AG08396 (cell line): ENCODE measurements at places on chromosomes 5 and 9.

GRCh38 chr5:76081811-76082771 lies 1.1 kb upstream of the SV2C start:
- DNase-seq = peak; percentile 11

- no peak for DNase-seq
Measured at GRCh38 chr9:545480-545879, 296.0 kb upstream of the DMRT1 start.

GRCh38 chr9:30774326-30774725 lies 1610.1 kb upstream of the ACO1 start:
- no peak for DNase-seq

GRCh38 chr9:19488721-19489120 lies 79.9 kb downstream of the ACER2 start:
- DNase-seq = no peak

- DNase-seq = peak; percentile 74
Measured at GRCh38 chr9:136023410-136024225, 62.4 kb upstream of the UBAC1 start.

GRCh38 chr5:160629003-160629402 lies 207.3 kb downstream of the PTTG1 start:
- DNase-seq = no peak

DNA sequence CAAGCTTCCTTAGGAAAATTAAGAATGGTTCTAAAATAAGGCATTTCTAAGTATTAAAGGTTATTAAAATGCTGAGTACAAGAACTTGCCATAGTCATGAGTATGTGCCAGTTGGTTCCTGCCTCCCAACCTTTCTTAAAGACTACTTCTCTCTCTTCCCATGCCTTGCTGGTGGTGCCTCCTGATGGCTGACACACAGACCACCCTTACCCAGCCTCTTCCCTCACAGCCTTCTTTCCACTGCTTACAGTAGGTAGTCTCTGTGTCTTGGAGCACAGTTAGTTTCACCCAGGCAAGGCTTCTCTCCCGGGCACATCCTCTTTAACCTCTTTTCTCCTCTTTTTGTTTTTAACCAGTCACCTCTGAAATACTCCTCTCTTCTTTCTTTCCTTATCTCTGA lies 20.6 kb upstream of the GPR150 start:
- no peak for DNase-seq

DNA sequence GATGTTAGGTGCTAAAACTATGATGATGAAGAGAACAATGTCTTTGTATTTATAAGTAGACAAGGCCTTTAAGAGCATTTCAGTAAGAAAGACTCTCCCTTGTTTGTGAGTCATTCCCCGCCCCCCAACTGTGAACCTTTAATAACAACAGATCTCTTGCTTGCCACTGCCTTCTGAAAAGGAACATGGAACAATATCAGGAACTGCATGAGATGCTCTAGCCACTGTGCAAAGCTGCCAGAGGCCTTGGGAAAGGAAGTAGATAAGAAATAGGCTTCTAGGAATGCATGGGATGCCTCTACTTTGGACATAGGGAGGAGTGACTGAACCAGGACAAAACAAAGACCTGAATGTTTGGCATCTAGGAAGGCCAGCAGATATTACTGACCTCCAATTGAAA lies 296.1 kb upstream of the MPDZ start:
- no peak for DNase-seq

DNA sequence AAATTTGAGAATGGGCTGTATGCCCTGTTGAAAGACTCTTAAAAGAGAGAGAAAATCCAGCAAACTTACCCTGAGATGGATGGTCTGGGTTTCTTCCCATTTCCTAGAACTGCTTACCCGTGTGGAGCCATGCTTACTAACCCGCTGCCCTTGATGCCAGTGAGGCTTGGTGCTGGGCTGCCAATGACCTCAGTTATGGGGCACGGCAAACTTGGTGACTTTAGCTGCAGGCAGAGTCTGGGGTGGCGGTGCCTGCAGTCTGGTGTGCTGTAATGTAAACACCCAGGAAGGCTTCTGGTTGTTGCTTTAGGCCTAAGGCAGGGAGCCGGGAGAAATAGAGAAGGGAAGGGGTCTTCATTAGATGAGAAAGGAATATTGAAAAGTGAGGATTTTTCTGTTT lies 7.3 kb upstream of the TENT4A start:
- no peak for DNase-seq

GRCh38 chr9:26856413-26857032 lies 36.1 kb downstream of the CAAP1 start:
- DNase-seq = peak; percentile 12

DNA sequence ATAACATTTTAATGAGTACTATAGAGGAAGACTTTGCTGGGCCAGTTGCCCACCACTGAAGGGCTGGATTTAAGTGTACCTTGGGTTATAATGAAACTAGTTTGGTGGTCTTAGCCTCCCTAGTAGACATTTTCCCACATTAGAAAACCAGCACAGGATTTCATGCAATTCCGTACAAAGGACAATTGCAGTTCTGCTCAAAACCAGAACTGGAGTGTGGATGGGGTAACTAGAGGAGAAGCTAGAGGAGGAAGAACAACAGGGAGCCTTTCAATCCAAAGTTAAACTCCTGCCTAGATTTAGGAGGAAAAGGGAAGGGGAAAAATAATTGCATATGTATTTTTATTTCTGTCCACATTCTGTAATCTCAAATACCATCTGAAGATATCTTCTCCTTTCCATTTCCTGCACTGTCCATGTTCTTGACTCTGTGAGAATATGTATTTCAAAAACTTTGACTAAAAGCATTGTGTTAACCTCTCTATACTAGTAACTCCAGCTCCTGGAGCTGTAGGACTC lies 97.5 kb upstream of the SSBP2 start:
- DNase-seq = no peak

GRCh38 chr5:151923866-151924476 lies 680 bp downstream of the GLRA1 start:
- DNase-seq = no peak

- no peak for DNase-seq
Measured at GRCh38 chr5:35644543-35644942, 26.9 kb downstream of the SPEF2 start.

DNA sequence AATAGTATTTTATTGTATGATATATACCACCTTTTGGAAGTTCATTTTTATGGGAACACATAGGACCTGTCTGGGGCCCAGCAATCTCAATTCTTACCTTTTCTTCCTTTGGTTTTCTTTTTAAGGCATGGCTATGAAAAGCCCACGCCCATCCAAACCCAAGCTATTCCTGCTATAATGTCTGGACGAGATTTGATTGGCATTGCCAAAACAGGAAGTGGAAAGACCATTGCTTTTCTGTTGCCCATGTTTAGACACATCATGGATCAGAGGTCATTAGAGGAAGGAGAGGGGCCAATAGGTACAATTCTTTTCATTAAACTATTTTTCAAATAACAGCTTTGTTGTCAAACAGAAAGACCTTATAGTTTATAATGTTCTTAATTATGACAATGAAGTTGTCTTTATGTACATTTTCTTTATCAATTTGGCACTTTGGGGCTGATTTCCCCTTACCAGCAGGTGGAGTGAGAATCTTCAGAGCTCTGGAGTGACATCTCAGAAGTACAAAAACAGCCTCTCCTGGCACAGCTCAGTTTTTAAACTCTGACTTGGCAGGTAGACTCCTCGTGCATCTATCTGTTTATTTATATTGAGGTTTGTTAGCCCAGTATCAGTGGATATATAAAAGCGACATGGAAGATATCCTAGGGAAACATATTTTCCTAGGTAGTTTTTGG lies 25.8 kb downstream of the DDX46 start:
- DNase-seq = no peak

DNA sequence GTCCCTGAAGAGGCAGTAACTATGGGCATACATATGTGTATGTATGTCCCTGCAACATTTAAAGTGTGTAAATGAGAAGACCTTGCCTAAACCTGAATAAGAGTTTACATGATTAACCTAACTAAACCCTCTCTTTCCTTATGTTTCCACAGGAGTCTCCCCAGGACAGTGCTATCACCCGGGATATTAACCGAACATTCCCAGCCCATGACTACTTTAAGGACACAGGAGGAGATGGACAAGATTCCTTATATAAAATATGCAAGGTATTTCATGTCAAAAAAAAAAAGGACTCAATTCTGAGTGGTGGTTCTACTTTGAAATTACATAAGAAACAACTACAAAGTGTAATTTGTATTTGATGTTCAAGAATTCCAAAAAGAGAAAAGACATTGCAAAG lies 31.7 kb downstream of the GPR21 start:
- DNase-seq = no peak

DNA sequence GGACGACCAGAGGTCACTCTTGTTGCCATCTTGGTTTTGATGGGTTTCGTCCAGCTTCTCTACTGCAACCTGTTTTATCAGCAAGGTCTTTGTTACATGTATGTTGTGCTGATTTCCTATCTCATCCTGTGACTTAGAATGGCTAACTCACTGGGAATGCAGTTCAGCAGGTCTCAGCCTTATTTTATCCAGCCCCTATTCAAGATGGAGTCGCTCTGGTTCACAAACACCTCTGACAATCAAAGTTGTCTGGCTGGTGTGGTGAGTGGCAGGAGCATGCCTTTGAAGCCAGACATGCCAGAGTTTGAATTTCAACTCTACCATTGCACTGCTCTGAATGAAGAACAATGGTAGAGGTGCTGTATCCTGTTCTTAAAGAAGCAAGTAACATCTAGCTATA lies 253.8 kb downstream of the CHSY3 start:
- no peak for DNase-seq

GRCh38 chr9:13919401-13919800 lies 394.5 kb downstream of the NFIB start:
- no peak for DNase-seq

GRCh38 chr5:145824040-145824439 lies 11.1 kb downstream of the PRELID2 start:
- no peak for DNase-seq

DNA sequence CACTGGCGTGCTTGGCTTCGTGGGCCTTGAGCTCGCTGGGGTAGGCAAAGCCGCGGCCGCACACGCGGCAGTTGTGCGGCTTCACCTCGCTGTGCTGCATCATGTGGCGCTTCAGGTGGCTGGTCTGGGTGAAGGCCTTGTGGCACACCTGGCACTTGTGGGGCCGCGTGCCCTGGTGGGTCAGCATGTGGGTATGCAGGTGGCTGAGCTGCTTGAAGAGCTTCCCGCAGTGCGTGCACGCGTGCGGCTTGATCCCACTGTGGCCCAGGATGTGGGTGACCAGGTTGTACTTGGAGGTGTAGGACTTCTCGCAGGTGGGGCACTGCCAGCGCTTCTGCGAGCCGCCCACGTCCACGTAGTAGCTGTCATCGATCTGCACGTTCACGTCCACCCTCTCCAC lies 46.8 kb downstream of the ZNF366 start:
- DNase-seq = no peak

DNA sequence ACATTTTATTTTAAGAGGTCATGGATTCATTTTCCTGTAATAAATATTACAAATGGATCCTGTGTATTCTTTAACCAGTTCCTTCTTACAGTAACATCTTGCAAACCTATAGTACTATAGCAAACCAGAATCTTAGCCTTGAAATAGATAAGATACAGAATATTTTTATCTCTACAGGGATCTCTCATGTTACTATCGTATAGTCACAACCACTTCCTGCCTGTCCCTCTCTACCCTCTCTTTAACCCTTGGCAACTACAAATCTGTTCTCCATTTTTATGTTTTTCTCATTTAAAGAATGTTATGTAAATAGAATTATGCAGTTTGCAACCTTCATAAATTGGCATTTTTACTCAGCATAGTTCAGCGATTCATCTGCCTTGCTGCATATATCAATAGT lies 454.0 kb downstream of the DIRAS2 start:
- DNase-seq = no peak

DNA sequence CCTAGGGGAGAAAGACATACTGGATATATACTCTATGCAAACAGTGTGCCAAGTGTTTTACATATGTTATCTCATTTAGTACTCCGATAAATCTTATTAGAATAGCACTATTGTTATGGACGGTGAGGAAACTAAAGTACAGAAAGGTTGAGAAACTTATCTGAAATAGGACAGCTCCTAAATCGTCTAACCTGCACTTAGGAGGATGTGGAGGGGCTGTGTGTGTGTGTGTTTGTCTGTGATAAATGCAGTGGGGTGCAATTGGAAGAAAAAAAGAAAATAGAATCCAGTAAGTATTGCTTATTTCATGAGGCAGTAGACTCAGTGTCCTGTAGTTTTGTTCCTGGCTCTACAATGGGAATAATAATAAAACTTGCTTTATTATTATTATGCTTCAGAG lies 106.4 kb upstream of the IL6ST start:
- DNase-seq = no peak

- no peak for DNase-seq
Measured at GRCh38 chr5:172700365-172701290, 59.6 kb downstream of the NEURL1B start.
